ENCODE measurements at places on chromosomes 2 and 18.

DNA sequence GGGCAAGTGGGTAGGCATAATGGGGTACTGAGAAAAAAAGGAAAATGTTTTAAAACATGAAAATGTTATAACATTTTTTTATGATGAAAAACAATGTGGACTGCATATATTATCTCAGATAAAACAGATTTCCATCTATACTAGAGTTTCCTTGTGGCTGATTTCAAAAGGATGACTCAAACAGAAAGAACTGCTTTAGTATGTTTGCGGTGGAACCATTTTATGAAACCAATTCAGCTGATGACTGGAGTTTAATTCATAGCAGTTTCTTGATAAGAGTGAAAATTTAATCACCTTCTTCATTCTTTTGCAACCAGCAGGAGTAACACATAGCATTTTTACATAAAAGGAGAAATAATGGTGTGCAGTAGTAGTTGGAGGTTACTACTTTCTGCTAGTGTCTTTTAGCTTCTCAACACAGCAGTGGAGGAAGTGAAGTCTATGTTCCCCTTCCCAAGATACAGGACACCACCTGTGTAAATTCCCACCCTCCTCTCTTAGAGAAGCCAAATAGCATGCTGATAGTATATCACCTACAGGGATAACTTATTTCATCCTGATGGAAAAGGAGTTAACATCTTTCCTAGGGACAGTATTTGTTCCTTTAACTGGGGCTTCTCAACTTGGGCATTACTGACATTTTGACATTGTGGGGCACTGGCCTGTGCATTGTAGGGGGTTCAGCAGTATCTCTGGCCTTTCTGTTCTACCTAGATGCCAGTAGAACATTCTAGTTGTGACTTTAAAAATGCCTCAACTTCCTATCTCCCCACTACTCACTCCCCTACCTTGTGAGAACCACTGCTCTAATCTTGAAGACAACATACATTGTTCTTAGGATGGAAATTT, 29.9 kb downstream of the PELI1 start:
- no peak for DNase-seq

DNA sequence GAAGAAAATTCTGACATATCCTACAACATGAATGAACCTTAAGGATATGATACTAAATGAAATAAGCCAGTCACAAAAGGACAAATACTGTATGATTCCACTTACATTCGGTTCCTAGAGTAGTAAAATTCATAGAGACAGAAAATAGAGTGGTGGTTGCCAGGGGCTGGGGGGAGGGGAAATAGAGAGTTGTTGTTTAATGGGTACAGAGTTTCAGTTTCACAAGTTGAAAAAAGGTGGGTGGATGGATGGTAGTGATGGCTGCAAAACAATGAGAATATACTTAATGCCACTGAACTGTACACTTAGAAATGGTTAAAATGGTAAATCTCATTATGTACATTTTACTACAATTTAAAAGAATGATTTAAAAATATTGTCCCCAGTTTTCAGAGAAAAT, 53.3 kb upstream of the NFU1 start:
- DNase-seq: no peak

- DNase-seq: no peak
These were observed 28.4 kb upstream of the SLC1A4 start for GRCh38 chr2:64960819-64961218.

- no peak for DNase-seq
These were observed 43.5 kb downstream of the SLC9A2 start for GRCh38 chr2:102662833-102663232.

DNA sequence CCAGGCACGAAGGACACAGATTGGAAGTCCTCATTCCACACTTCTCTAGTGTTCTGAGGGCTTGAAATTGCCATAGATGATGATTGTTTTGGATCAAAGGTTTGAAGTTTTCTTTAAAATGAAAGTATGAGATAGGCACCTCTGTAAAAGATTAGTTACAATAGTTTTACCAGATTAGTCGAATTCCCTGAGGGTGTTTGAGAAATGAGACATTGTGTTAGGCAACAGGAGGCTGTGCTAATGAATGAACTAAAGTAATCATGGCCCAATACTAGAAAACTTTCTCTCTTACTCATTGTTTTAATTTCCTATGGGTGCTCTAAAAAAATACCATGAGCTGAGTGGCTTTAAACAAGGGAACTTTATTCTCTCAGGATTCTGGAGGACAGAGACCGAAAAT, 421.7 kb downstream of the RNF144A start:
- no peak for DNase-seq

GRCh38 chr2:135829378-135830135, 7.4 kb downstream of the LCT start:
- no peak for DNase-seq

DNA sequence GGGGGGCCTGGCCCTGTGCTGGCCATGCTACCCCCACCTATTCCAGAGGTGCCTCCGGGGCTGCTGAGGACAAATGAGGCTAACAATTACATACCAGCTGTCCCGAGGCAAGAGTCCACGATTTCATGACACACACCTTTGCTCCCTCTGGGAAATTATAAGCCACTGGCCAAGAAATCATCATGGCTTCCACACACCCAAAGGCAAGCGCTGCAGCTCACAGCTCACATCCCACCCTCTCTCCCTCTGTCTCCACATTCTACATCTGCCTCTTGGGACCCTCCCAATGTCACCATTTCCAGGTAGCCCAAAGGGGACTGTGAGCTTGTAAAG, 134.4 kb downstream of the HDAC4 start:
- DNase-seq: no peak

DNA sequence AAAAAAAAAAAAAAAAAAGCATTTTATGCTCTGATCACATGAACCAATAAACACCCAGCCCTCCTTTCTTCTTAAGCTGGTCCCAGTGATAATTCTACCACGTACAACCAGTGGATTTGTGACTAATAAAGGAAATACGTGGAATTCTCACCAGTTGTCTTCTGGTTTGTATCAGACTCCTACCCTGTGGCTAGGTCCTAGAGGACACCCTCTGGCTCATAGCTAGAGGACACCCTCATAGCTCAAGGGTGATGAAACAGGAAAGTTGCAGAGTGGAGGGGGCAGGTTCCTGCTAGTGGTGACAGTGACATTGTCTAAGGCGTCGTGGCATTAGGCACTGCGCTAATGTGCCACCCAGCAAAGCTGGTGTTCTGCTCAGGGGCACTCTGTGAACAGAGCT, 167.8 kb downstream of the BCL11A start:
- no peak for DNase-seq

DNA sequence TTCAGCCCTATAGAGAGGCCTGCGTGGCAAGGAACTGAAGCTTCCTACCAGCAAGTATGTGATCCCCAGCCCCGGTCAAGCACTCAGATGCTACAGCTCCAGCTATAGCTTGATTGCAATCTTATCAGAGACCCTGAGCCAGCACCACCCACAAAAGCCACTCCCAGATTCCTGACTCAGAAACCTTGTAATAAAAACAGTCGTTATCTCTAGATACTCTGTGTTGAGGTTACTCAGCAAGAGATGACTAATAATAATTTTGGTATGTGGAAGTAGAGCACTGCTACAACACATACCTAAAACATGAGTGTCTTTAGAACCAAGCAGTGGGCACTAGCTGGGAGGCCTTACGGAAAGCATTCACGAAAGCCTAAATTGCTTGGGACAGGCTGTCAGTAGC, 216.9 kb downstream of the UXS1 start:
- DNase-seq: no peak

GRCh38 chr18:23721696-23722480, 32.6 kb downstream of the LAMA3 start:
- no peak for DNase-seq

- no peak for DNase-seq
These were observed 72.4 kb upstream of the KIF5C start for GRCh38 chr2:148802448-148803220.

DNA sequence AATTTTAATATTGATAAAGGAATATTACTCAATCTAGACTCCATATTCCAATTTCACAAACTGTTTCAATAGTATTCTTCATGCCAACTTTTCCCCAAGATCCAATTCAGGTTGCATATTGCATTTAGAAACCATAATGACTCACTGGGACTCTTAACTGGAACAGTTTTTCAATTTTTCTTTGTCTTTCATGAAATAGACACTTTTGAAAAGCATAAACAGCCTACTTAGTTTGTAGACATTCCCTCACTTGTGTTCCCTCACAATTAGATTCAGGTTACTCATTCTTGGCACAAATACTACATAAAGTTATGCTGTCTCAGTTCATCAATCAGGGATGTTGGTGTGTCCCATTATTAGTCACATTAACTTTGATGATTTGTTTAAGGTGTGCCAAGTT, 1768.4 kb upstream of the PIK3C3 start:
- no peak for DNase-seq

GRCh38 chr2:196288006-196288538, 116.7 kb upstream of the STK17B start:
- DNase-seq: no peak

GRCh38 chr2:85418132-85419008, at the start of gene SH2D6:
TSS of gene SH2D6 (plus strand) at chr2:85418714. CDS start at chr2:85429466, 10,752 bp downstream.
- DNase-seq: peak; percentile 70

- no peak for DNase-seq
These were observed 93.9 kb downstream of the INHBB start for GRCh38 chr2:120439637-120440384.

DNA sequence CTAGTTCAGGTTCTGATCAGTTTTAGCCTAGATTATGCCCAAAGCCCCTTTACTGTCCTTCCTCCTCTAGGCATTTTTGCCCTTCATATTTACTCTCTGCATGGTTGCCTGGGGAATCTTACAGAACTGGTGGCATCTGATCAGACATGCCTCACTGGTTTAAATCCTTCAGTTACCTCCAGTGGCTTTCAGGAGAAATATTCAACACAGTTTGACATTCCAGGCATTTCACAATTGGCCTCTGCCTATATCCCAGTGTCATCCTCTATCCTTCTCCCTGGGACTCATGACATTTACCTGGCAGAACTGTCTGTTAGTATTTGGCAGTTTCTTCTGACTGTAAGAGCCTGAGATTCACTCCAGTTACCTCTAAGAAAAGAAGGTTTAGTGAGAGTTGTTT, 152.9 kb upstream of the MEIS1 start:
- DNase-seq: no peak

DNA sequence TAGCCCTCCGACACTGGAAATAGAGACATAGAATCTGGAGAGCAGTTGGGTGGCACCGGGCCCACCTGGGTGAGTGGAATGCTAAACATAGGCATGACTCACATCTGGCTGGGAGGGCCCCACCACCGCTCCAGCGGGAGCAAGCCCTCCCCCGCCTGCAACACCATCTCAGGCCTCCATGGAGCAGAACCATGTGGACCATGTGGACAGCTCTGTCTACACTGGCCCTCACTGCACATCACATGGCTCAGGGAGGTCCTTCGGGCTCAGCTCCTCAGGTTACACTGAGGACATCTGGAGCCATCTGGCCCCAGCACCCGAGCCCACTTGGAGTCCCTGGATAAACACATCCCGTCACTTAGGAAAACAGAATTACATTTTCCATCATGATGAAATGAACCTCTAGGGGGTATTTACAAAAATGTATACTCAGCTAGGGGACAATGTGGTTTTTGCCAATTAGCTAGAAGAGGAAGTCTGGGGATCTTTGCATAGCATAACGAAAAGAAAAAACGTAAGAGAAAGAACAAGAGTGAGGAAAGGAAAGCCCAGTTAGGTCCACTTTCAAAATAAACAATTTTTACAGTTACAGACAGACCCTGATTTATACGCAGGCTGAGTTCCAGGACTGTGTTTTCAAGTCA, 30.7 kb upstream of the MLPH start:
- DNase-seq: no peak

- no peak for DNase-seq
These were observed 94.6 kb downstream of the MC4R start for GRCh38 chr18:60277855-60278480.

DNA sequence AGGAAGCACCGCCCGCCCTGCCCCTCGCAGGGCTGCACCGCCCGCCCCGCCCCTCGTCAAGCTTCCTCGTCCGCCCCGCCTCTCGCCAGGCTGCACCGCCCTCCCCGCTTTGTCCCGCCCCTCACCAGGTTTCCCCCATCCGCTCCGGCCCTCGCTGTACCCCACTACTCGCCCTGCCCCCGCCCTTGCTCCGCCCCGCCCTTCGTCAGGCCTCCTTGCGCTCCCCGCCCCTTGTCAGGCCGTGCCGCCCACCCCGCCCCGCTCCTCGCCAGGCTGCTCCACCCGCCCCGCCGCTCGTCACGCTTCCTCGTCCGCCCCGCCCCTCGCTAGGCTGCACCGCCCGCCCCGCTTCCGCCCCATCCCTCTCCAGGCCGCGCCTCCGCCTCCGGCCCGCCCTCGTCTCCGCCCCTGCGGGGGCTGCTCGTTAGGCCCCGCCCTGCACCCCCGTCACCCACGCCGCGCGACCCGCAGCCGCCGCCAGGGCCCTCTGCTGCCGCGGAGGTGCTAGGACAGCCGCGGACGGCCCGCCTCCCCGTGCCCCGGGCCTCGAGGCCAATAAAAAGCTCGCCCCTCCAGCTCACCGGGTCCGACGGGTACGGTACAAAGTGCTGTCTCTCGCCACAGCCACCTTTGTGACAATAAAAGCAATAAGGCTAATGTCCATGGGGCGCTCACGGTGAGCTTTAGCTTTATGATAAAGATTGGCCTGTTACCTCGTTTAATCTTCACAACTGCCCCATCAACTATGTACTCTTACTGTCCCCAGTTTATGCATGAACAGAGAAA, 602 bp upstream of the DNPEP start:
- peak; percentile 92 for DNase-seq

GRCh38 chr18:60870261-60871153, 462.7 kb upstream of the CDH20 start:
- no peak for DNase-seq

DNA sequence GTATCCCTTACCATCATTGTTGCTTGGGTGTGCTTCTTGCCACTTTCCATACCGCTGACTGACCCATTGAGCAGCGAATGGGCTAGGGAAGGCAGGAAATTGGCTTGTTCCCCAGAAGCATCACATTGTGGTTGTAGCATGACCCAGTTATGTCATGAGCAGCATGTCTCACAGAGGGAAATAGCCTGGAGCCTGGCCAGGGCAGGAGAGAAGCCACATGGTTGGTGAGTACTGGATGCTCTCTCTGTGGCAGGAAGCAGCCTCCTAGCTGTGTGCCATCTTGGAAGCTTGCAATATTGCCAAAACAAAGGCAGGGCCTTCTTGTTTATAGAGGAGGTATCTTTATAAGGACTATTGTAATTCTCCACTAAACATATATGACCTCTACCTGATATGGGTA, 482.6 kb downstream of the PIK3C3 start:
- no peak for DNase-seq

DNA sequence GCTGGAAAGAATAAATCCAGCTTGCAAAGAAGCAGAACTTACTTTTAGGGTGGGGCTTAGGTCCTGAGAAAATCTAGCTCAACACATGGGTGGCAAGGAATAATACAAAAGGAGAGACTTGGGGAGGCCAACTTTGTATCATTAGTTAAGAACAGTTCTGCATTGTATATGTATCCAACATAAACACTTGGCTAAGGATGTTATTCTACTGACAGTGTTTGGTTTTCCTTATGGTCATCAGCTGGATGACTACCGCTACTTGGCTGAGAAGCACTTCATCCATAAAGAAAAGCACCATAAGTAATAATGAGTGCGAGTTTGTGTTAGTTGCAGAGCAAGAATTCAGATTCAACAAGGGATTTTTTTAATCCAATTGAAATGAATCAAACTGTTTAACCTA, 614.9 kb downstream of the ARHGAP15 start:
- DNase-seq: no peak

- no peak for DNase-seq
These were observed at the start of gene ARMC9 for GRCh38 chr2:231198291-231199173. TSS of gene ARMC9 (plus strand) at chr2:231198631. CDS start at chr2:231206239, 7,608 bp downstream.

- no peak for DNase-seq
These were observed 253.5 kb downstream of the LDLRAD4 start for GRCh38 chr18:13471971-13472628.
